ENCODE measurements at places on chromosomes 3 and 15.
A peak's percentile ranks its signal among the peaks of the same experiment; 100 is the strongest.

DNA sequence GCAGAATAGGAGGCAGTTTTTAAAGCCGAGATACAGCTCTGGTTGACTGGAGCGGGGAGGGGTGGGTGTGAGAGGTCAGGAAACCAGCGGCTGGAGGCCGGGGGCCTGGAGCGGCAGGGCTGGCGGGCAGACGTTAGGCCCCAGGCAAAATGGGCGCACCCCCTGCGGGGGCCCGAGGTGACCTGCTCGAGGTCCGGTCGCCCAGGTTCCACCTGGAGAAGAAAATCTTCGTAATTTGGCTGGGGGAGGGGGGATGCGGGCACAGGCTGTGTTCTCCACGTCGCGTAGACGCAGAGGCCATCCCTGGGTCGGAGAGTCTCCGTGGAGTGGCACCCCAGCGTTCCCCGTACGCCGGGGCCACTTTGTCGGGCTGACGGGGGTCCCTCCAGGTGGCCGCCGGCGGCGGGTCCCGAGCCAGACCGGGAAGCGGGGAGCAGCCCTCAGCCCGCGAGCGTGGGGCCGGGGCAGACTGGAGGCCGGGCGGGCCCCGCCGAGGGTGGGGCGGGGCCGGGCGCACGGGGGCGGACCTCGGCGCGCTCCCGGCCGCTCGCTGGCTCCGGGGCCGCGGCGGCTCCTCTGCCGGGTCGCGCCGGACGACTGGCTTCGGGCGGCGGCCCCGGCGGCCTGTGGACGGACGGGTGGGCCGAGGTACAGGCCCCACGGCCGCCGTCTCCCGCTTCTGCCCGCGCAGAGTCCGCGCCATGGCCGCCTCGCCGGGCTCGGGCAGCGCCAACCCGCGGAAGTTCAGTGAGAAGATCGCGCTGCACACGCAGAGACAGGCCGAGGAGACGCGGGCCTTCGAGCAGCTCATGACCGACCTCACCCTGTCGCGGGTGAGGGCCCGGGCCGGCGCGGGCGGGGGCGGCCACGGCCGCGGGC lies at the start of gene CRTC3:
Gene CRTC3 (plus strand): TSS at position 553 of the 879 bp plus-strand sequence. CDS start 149 bp downstream, at position 702.
- DNase-seq, result peak; percentile 59

DNA sequence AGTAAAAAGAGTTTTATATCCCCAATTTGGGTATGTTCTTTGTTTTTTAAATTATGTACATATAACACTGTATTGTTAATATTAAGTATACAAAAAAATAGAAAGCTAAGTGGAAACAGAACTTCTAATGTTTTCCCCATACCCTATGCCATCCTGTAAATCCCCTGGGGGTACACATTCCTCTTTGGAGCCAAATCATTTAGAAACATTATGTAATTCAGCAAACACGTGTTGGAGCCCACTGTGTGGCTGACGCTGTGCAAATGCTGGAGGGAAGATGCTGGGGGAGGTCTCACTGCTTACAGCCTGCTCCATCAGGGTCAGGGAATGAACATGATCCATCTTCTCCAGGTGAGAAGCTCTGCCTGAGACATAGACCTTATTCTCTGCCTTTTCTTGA lies 52.8 kb downstream of the CRTC3 start:
- DNase-seq, result no peak

DNA sequence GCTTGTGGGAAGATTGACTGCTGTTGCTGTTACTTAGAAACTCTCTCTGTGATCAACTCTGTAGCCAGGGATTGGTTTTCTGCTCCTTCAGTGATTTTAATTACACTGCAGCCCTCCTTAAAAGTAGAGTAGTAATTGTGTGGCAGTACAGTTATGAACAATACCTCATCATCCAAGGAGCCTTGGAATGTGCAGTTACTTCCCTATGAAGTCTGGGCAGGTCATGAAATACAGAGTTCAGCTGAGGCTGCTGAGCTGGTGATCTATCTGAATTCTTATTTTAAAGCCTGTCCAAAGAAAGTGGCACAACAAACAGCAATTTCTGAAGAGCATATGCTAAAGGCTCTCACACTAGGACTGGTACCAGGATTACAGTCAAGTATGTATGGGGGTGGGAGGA lies 37.4 kb upstream of the MRPL3 start:
- DNase-seq, result no peak

DNA sequence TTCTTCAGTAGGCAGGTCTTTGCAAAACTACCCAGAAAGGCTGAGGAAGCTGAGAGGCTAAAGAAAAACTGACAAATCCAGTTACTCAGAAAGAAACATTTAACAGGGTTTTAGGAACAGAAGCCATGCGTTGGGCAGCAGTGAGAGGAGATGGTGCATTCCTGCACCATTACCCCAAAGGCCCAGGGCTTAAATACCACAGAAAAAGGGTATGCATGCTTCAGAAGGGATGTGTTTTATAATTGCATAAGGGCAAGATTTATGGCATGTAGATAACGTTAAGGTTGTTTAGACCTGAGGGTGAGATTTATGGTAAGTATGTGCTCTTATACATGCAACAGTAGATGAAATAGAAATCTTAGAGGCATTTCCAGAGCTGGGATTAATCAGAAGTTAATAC lies 10.0 kb downstream of the C3orf52 start:
- no peak for DNase-seq

DNA sequence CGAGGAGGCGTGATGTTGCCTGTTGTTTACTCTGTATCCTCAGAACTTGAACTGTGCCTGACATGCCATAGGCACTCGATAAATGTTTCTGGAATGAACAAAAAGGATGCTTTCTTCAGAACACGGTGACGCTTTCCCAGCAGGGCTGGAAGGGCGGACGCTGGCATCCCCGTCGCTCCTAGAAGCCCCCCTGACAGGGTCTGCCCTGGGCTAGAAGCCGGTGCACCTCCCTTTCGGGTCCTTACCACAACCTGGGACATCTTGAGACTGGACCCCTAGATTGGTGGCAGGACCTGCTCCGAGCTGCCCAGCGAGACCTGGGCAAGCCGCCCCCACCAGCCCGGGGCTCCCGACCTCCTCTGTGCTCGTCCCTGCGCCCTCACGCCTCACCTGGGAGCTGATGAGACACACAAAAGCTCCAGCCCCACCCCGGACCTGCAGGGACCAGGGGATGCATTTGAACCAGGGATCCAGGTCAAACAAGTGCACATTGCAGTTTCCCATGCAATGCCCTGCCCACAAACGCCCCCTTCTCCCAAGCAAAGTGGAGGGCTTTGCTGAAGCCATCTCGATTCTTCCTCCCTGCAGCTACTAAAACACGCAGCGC lies 131.2 kb upstream of the MEF2A start:
- DNase-seq, result no peak

GRCh38 chr15:39230205-39230907 lies 350.5 kb upstream of the THBS1 start:
- no peak for DNase-seq

DNA sequence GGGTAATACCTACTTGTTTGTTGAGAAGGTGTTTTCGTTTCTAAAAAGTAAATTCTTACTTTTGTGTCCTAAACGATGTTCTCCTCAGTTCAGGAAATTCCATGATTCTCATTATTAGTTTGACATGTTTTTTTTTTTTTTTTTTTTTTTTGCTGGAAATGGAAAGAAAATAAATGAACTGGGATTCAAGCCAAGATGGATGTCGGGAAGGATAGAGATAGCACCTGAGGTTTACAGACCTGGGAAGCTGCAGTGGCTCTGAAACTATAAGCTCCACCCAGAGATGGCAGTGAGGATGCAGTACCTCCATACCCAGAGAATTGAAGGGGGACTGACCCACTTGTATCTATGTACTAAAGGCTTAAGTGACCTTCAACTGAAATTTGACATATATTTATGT lies 334.6 kb upstream of the TGFBR2 start:
- DNase-seq, result no peak

DNA sequence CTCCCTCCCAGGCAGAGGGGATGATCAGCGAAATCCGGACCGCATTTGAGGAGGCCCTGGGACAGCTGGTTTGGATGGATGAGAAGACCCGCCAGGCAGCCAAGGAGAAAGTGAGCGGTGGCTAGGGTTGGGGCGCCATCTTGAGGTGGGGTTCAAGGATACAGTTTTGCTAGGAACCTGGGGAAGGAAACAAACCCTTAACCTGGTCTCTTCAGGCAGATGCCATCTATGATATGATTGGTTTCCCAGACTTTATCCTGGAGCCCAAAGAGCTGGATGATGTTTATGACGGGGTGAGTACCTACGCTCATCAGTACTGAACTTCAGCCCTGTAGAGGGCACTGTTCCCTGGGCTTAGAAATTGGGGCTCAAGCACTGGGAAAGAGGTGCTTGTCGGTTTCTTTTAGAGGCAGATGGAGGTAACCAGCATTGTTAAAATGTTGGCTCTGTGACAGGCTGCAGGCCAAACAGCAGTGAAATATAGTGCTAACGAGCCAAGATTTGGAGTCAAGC lies 9.6 kb upstream of the PSMD2 start:
- DNase-seq, result peak; percentile 32

GRCh38 chr3:2771193-2771592 lies 339.0 kb downstream of the IL5RA start:
- no peak for DNase-seq

- no peak for DNase-seq
These were observed 17.1 kb upstream of the DCBLD2 start for GRCh38 chr3:98918586-98918985.

DNA sequence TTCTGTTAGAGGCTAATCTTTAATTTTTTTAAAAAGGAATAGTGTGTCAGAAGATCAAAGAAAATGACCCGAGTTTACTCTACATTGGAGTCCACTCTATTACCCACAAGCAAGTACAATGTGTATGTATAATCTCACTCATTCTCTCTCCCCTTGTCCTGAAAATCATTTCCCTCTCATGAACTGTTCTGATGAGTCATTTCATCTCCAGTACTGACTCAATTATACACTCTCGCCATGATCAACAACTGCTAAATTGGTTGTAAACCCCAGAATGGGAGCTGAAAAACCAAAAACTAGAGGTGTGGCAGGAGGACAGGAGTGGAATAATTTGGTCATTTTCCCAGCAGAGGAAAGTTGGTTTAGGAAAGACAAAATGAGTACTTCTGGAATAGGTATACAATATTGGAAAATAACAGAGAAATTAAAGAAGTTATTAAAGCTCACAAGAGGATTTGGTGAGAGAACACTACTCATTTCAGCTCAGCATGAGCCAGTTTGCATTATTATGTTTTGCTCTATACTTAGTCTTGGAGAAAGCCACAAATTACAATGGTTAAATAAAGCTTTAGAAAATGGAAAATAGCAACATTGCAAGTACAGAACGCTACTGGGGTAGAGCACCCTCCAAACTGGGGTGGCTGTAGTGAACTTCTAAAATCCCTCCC lies 144.3 kb upstream of the PFN2 start:
- no peak for DNase-seq

DNA sequence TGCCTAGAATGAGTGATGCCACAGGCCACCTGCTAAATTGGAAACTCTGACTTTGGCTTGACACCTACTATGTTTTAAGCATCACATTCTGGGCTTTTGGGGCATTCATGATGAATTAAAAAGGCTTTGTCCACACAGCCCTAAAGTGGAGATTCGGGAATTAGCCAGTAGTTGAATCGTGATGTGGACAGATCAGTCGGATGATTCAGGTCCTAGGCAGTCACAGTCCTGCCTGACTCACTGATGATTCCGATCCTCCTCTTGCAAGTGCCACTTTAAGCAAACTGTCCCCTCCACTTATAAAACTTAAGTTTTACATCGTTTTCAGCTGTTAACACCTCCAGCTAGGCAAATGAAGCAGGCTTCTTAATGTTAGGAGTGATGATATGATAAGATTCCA lies 75.3 kb downstream of the SYNPR start:
- no peak for DNase-seq

DNA sequence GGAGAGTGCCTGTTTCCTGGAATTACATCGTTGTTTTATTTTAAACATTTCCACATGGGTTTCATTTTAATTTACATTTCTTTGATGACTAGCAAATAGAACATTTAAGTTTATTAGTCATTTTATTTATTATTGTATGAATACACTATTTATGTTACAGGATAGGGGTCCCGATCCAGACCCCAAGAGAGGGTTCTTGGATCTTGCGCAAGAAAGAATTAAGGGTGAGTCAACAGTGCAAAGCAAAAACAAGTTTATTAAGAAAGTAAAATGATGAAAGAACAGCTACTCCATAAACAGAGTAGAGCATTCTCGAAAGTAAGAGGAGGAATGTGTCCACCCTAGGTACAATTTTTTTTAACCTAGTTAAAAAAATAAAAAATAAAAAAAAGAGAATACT lies 539.5 kb downstream of the NAALADL2 start:
- DNase-seq, result no peak

- peak; percentile 27 for DNase-seq
These were observed 16.2 kb upstream of the XIRP1 start for GRCh38 chr3:39208463-39209055.

DNA sequence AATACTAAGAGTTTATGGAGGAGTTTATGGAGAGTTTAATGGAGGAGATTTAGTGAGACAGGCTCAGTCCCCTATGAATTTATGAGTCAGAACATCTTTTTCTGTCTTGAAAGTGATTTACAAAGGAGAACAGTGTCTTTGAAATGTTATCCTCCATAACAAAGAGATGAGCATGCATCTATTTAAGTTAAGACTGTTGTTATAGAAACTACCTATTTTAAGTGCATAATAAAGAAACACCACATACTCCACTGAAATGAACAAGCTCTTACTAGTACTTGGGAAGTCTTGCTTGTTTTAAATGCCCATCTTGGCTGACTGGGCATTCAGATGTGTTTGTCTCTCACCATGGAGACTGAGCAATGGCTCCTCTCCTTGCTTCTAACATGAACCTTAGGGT lies 118.7 kb upstream of the ACP3 start:
- DNase-seq, result no peak

DNA sequence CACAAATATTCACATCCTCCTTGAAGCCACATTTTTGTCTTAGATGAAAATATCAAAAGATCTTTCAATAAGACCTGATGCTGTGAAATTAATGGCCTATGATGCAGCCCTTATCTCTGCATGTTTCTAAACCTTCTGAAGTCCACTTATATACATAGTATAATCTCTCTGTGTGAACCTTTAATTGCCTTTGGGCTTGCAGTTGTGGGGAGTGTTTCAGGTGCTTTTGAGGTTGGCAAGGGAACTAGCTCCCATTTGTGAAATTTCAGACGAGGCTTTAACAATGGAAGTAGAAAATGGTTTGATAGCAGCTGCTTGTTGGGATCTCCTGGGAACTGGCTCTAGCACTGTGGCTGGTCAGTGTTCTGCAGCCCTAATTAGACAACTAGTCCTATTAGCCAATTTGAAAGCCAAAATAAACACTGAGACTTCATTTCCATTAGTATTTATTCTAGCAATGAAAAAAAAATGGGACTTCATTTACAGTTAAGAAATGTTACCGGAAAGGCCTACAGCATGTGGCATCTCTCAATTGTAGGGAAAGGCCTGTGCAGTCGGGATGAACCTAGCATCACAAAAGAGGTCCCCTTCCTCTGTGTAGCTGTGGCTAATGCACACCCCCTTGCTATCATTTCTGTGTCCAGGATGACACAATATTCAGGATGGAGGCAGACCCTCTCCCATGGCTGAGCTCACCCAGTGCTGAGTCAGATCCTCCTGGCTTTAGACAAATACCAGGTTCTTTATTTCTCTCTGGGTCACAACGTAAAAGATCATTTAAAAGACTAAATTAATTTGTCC lies 140.7 kb upstream of the TRIM42 start:
- DNase-seq, result no peak

GRCh38 chr3:22858486-22858885 lies 344.6 kb upstream of the UBE2E2 start:
- DNase-seq, result no peak

GRCh38 chr15:101694261-101694660 lies 30.0 kb downstream of the TARS3 start:
- no peak for DNase-seq

All from central memory CD4-positive, alpha-beta T cell (primary cell).